ENCODE measurements at places on chromosomes 5 and 9. TPM values are rescaled to one million over a fixed set of nuclear protein-coding genes. Genes with fewer than 3 reads are reported as not detected.

DNA sequence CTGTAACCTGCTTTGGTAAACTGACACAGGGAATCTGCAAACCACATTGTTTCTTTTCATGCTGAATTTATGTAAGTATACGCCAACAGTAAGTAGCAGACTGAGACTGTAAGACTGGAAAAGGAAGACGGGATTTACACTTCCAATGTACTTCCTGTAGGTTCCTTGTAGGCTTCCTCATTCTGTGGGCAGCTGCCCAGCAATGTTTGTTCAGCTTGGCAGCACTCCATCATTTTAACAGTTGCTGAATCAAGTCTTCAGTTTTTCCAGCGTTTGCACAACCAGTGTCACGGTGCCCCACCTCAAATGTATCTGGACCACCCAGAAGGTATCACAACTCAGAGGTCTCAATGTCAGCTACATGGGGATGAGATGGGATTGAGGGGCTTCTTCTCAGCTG, 232.6 kb downstream of the PRDM9 start:
- no peak for DNase-seq

Gene SLCO6A1
- not detected for total RNA-seq

Gene FOXD1
- 30.0 TPM for total RNA-seq

- DNase-seq: no peak
Observed at GRCh38 chr9:117247266-117247665, 167.6 kb downstream of the ASTN2 start.

Gene FCN2
- total RNA-seq: not detected

Gene AIF1L
- 52.5 TPM for total RNA-seq

- no peak for DNase-seq
Observed at GRCh38 chr9:136389396-136389795, 10.6 kb downstream of the SNAPC4 start.

DNA sequence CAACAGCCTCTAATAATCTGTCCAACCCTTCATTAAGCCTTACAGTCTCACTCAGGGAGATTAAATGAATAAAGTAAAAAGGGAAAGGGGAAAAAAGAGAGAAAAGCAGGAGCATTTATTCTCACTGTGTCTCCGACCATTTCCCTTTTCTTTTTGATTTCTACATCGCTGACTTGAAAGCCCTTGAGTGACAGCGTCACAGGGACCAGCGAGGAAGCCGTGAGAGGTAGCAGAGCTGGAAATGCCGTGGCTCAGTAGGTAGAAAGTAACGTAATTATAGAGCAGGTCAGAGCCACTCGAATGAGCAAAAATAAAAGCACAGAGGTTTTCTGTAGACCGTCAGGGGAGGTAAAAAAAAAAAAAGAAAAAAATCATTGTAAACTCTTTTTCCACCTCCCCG, 52.4 kb downstream of the ASS1 start:
- DNase-seq: no peak

Gene LHX3
- total RNA-seq: not detected

Gene MCTP1
- total RNA-seq: 18.0 TPM

Gene SHOC1
- 0.07 TPM for total RNA-seq

Gene TLN1
- total RNA-seq: 114 TPM

GRCh38 chr5:171419688-171420430, 412 bp downstream of the FGF18 start:
- DNase-seq: no peak

DNA sequence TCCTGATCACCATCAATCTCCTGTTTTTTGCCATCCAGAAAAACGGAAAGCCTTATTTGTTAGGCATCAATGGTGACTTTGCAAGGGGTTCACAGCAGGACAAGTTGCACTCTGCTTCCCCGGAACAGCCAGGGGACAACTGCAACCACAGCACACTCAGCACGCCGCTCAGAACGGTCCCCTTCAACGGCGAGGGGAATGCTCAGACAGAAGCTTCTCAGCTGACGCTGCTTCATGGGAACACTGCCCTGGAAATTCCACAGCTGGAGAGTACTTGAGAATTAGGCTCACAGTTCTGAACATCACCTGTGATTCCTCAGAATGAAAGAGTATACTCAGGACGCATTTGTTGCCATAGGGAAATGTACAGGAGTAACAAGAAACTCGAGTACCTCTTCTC, 40.1 kb upstream of the PLPP6 start:
- no peak for DNase-seq

DNA sequence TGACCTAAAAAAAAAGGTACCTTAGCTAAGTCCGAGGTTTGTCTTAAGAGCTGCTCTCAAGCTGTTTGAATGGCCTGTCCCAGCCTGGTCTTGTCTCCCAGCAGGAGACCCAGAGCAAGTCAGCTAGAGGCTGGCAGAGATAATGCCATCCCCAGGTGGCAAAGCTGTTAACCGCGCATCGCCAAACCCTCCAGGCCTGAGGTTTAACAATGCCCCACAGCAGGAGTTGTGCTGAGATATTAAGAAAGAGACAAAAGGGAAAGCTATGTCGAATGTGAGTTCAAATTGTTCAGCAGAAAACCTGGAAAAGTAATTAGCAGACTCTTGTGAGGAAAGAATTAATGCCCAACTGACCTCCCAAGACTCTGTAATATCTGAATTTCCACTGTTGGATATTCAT, 187.1 kb downstream of the FSTL4 start:
- no peak for DNase-seq

GRCh38 chr5:147576646-147577535, 67.0 kb upstream of the DPYSL3 start:
- DNase-seq: no peak

Gene CDKN2B-AS1
- total RNA-seq: not detected

DNA sequence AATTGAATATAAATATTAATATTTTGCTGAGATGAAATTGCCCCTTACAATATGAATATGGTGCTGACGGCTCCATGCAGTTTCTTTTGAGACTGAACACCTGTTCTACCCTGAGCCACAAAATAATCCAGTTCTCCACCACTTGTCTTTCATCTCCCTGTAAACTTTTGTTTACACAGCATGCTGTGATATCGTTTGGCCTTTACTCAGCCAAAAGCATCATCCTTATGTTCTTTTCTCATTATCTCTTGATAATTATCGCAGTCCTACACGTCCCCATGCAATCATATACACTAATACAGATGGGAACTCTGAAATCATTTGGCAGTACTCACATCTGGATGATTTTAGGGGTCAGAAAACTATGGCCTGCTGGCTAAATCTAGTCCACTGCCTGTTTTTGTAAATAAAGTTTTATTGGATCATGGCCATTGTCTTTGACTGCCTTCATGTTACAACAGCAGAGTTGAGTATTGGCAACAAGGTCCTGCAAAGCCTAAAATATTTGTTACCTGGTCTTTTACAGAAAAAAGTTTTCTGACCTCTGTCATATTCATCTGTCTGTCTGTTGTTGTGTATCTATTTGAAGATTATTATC, 53.3 kb downstream of the AOPEP start:
- DNase-seq: no peak

Gene TXNDC8
- not detected for total RNA-seq

Gene SNCB
- 0.17 TPM for total RNA-seq

Gene IRX2
- 17.2 TPM for total RNA-seq

- DNase-seq: no peak
Observed at GRCh38 chr9:94108584-94108983, 24.3 kb downstream of the PTPDC1 start.

- DNase-seq: no peak
Observed at GRCh38 chr5:179307013-179307800, 38.1 kb downstream of the ADAMTS2 start.

DNA sequence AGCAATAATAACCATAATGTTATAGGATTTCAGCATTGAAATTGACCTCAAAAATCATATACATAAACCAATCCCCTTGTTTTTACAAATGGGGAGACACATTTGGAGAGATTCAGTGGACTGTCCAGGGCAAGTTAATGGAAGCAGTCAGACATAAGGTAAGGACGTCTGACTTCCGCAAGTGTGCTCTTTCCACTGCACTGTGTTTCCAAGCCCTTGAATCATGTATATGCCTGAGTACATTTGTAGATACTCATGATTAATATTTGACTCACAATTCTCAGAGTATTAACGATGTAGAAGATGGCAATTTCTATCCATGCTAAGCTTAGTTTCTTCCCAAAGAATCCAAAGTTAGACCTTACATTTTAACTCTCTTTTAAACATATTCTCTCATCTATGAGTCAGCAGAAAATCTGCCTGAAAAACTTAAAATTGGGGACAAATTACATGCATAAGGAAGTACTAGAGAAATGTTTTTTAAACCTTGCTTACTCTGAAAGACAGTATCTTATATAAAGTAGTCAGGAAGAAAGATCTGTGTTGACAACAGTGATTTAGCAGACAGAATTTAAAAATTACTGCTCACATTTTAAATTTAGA, 165.3 kb downstream of the NFIB start:
- DNase-seq: no peak

- no peak for DNase-seq
Observed at GRCh38 chr9:127680226-127680625, 26.6 kb upstream of the CFAP157 start.

Gene CSF1R
- total RNA-seq: not detected

DNA sequence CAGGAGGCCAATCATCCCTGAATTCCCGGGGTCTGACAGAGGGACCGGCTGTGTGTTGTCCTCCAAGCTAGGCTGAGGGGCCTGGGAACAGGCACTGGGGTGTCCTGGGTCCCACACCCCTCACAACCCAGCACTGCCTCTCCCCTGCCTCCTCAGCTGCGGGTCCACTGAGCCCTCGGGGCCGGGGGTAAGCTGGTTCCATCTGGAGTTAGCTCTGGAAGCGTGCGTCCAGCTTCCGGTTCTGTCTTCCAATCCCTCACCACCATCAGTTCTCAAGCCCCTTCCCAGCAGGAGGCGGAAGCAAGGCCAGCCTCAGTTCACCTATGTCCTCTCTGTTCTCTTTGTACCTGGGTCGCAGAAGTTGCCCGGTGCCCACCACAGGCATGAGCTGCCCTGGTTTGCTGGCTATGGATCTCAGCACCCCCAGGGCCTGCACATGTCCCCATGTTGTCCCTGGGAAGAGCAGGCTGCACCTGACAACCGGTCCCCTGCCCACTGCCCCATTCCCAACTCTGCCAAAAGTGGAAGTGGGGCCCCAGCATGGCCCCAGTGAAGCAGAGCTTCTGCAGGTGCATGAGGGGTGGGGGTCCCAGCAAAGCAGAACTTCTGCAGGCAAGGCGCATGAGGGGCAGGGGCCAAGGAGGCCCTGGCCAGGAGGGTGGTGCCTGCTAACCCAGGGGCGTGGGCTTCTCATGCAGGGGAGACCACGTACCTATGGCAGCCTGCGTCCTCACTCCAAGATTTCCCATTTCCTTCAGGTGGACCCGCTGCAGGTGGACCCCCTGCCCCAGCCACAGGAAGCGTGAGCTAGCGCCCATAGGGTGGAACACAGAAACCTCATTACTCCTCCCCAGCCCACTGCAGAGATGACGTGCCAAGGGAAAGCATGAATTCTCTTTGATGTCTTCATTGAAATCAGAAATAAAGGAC, 111.9 kb downstream of the ZNF354C start:
- DNase-seq: no peak

DNA sequence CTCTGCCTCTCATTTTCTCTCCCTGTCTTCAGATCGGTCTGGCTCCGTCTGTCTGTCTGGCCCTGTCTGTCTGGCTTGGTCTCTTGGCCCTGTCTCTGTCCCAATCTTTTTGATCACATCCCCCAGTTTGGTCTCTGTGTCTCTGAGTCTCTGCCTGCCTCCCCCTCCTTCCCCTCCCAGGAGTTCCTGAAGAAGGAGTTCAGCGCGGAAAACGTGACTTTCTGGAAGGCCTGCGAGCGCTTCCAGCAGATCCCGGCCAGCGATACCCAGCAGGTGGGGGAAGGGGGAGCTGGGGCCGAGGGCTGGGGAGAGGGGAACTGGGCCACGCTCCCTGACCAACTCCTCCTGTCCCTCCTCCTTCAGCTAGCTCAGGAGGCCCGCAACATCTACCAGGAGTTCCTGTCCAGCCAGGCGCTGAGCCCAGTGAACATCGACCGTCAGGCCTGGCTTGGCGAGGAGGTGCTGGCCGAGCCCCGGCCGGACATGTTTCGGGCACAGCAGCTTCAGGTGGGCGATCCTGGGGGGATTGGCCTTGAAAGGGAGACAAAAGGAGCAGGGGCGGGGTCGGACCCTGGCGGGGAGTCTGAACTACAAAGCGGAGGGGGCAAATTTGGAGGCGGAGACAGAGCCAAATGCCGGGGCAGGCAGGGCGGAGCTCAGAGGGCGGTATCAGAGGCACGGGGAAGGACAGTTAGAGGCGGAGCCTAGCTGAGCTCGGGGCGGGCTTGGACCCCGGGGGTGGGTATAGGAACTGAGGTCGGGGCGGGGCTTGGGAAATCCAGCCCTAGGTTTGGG, 9.0 kb downstream of the RGS14 start:
- no peak for DNase-seq

DNA sequence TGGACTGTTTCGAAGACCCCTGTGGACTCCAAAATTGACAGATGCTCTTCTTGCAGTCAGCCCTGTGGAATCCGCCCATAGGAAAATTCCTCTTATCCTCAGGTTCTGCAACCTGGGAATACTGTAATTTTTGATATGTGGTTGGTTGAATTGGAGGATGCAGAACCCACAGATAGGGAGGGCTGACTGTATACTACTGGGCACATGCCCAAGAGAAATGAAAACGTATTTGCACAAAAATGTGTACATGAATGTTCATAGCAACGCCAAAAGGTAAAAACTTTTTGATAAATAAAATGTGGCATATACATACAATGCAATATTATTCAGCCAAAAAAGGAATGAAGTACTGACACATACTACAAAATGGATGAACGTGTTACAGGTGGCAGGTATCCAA, 1.9 kb upstream of the SNAPC3 start:
- DNase-seq: no peak

- DNase-seq: no peak
Observed at GRCh38 chr9:75385236-75385635, 296.9 kb downstream of the OSTF1 start.

- DNase-seq: no peak
Observed at GRCh38 chr5:43061352-43062075, 21.4 kb upstream of the ANXA2R start.

GRCh38 chr9:18393340-18394130, 80.4 kb upstream of the ADAMTSL1 start:
- peak; percentile 100 for DNase-seq

Gene IL33
- not detected for total RNA-seq

DNA sequence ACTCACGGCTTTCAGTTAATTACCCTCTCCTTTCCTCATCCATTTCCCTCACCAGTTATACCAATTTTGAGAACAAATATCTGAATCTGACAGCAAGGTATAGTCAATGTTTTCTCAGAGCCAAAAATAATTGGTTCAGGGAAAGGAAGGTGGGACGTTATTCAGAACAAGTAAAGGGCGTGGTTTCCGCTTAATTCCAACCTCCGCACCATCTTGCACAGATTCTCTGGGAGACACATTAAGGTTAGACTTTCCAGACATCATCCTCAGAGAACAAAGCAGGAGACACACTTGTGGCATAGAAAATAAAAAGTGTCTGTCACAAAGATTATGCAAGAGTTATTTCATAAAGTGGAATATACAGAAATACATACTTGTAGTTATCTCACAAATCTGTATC, 441.2 kb downstream of the IRX1 start:
- no peak for DNase-seq
